T-helper 9 cell (primary cell): ENCODE measurements at places on chromosomes 2 and 18.

DNA sequence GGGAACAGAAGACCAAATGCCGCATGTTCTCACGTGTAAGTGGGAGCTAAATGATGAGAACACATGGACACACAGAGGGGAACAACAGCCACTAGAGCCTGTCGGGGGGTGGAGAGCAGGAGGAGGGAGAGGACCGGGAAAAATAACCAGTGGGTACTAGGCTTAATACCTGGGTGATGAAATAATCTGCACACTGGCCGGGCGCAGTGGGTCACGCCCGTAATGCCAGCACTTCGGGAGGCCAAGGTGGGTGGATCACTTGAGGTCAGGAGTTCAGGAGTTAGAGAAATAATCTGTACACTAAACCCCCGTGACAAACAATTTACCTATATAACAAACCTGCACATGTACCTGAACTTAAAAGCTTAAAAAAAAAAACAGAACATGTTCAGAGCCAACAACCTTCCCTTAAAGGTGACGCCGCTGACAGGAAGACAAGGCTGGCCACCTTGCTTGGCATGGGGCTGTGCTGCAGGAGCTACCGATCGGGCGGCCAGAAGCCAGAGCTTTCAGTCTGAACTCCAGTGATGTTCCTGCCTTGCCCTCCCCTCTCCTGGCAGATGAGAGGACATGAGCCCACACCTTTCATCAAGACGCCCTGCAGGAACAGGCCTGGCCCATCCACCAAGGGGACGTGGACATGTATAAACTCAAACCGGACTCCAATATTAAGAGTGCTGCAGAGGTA is 11.2 kb downstream of the SLC66A2 start:
- no peak for DNase-seq

GRCh38 chr2:99850084-99850710 is 292.2 kb downstream of the AFF3 start:
- no peak for DNase-seq

- no peak for DNase-seq
These were observed 236.4 kb downstream of the BCL11A start for GRCh38 chr2:60317034-60317386.

DNA sequence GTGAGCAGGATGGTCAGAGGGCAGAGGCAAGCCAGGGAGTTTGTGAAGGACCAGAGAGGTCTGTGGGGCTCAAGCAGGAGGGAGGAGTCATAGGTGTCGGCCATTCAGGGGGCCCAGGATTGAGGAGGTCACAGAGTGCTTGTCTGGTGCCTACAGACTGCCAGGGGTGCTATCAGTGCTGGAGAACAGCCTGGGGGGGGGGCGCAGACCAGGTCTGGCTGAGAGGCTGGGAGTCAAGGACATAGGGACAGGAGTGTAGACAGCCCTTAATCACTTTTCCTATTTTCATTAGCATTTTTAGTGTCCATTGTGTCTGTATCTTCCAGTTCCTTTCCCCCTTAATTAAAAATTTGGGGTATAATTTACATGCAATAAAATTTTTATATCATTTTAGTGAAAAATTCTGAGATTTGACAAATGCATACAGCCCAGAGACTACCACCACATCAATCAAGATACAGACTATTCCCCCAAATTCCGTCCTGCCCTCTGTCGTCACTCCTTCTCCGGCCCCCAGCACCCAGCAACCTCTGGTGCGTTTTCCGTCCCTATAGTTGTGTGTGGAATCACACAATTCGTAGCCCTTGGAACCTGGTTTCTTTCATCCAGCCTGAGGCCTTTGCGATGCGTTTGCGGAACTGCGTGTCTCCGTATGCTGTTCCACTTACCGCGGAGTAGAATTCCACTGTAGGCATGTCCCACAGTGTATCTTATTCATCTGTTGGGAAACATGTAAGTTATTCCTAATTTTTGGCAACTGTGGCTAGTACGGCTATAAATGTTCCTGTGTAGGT is 6.2 kb downstream of the ZAP70 start:
- no peak for DNase-seq

GRCh38 chr18:29153091-29153490 is 976.2 kb upstream of the CDH2 start:
- DNase-seq, result no peak

- no peak for DNase-seq
These were observed 35.6 kb downstream of the DAW1 start for GRCh38 chr2:227906991-227907390.

DNA sequence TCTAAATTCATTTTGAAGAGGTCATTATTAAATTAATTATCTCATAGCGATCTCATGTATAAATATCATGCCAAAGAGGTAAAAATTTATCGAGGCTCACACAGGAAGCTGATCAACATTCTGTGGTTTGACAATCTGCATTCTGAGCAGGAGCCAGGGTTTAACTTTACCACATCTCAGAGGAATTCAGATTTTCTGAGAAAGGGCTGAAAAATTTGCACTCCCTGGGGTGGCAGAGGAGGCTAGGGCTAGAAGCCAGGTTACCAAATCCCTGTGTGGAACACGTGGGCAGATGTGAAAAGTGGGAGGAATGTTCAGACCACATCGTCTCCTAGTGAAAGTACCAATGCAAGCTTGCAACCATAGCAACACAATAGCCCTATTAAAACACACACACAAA is 63.5 kb upstream of the CTLA4 start:
- no peak for DNase-seq

- no peak for DNase-seq
These were observed 146.0 kb downstream of the SETBP1 start for GRCh38 chr18:44826418-44827259.

DNA sequence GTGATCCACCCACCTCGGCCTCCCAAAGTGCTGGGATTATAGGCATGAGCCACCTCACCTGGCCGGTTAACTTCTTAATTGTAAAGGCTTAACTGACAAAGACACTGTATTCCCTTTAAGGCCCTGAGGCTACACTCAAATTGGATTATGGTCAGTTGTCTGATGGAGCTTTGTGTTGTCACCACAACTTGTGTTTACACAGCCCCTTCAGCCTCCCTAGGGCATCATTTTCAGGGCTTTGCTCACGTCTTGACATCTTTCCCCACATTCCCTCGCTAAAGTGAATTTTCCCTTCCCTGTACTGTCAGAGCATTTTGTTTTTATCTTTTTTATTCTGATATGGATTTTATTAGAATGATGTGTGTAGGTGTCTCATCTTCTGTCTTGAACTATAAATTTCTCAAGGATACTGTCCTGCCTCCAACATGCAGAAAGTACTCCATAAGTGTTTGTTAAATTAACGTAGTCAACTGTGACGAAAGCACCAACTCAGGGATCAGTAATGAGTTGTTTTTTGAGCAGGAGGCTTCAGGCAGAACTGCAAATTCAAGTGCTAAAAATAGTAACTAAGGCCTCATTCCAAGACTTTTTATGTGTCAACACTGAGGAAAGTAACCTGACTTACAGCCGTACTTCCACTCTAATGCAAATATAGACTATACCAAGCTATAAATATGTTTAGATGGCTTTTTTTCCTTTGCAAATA is 77.1 kb upstream of the NARS1 start:
- DNase-seq, result no peak

DNA sequence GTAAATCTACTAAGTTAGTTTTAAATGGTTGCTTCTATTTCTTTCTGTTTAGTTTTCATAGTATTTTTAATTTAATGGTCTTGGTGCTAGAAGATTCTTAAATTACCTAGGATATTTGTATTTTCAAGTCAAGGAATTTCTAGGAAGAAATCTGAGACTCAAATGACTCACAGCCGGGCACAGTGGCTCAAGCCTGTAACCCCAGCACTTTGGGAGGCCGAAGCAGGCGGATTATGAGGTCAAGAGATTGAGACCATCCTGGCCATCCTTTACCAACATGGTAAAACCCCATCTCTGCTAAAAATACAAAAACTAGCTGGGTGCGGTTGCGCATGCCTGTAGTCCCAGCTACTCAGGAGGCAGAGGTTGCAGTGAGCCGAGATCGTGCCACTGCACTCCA is 95.5 kb downstream of the C2orf74 start:
- DNase-seq, result no peak

GRCh38 chr18:43414006-43414405 is 136.7 kb upstream of the SYT4 start:
- no peak for DNase-seq

GRCh38 chr2:28084564-28084963 is 194.0 kb downstream of the BABAM2 start:
- no peak for DNase-seq

DNA sequence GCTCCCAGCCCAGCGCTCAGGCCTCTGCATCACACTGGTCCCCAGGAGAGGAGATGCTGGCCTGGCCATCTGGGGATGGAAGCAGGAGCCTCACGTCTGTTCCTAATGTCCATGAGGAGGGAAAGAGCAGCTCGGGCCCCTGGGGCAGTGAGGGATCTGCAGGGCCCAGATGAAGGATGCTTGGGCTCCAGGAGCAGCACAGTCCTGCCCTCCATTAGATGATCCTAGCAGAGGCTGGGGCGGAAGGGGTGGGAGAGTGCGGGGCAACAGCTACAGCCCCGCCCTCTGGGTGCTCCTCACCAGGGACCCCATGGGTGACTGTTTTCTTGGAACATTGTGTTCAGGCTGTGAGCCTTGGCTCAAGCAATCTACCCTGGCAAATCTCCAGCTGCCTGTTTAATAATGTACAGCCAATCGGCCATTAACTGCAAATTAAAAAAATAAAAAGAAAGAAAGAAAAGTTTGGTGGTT is 49.7 kb downstream of the TNS1 start:
- DNase-seq, result no peak

DNA sequence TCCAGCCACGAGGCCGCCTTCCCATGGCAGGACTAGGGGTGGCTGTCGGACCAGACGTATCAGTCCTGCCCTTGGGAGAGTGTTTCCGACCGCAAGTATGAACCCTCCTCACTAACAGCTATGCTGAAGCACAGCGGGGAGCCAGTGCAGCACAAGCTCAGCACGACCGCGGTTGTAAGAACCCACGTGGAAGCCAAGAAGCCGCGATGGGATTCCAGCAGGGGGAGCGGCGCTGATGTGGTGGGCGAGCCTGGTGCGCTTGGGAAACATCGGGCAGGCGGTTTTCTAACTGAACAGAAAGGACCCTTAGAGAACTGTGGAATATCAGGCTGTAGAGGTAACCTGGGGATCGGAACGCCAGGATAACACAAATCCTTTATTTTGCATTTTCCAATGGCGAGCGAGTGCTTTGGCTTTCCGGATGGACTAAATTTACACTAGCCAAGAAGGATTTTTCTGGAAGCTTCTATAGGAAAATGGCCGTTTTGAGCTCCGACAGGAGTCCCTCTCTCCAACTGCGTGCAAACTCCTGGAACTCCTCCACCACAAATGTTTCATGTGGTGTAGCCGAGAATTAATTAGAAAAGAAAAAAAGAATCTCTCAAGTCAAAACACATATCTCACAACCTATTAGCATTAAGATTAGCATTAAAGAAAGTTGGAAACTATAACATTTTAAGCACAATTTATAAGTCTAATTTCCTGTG is 132.0 kb upstream of the MYCN start:
- no peak for DNase-seq

- DNase-seq, result no peak
These were observed 152.6 kb downstream of the RTN4 start for GRCh38 chr2:54897420-54898310.

DNA sequence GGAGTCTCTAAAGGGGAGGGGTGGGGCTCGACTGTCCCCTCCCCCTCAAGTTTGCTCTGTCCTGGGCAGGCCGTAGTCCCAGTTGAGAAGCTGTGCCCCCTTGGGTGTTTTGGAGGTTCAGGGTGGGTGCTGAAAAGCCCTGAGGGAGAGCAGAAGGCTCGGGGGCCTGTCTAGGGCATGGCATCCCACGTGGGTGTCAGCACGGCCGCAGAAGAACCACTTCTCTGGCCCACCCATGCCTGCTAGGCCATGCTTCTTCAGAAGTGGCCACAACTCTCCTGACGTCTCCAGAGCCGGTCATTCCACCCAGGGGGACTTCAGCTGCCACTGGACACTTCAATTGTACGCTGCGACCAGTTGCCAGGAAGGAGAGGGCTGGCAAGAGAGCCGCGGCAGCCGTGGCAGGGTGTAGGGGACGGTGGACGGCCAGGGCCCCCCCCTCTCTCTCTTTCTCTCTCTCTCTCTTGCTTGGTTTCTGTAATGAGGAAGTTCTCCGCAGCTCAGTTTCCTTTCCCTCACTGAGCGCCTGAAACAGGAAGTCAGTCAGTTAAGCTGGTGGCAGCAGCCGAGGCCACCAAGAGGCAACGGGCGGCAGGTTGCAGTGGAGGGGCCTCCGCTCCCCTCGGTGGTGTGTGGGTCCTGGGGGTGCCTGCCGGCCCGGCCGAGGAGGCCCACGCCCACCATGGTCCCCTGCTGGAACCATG is at the start of gene INPP5D:
INPP5D (plus strand) TSS at position 546 of the 704 bp plus-strand sequence; CDS start at position 683, 137 bp downstream.
- peak; percentile 57 for DNase-seq
